ENCODE measurements at places on chromosomes 11 and 22. TPM values are rescaled to one million over a fixed set of nuclear protein-coding genes. Genes with fewer than 3 reads are reported as not detected.

The CDC45 gene
- polyA plus RNA-seq: 14.7 TPM

The ZBTB16 gene
- polyA plus RNA-seq: 0.89 TPM

The ART1 gene
- 0.16 TPM for polyA plus RNA-seq

- no peak for DNase-seq
These were observed 315.1 kb upstream of the API5 start for GRCh38 chr11:42996421-42997307.

GRCh38 chr22:48570912-48571311 is 1256.8 kb downstream of the BRD1 start:
- DNase-seq: no peak

DNA sequence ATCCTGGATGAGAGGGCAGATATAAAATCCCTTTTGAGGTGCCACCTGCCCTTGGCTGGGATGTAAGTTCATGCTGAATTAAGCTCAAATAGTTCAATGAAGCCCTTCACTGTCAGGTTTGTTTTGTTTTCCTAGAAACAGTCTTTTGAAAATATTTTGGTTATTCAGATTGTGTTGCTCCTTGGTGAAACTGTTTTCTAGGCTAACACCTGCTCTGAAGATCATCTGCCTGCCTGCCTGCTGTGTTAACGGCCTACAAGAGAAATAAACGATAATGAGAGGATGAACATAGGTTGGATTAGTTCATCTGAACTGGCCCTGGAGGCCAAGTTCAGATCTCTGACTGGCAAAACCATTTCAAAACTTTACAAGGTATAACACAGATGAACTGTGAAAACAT is 67.4 kb downstream of the ZBTB44 start:
- no peak for DNase-seq

- DNase-seq: no peak
These were observed 28.8 kb downstream of the TOB2 start for GRCh38 chr22:41417622-41418390.

All from right renal pelvis (tissue), 4 donors.